ENCODE measurements at places on chromosomes 2 and 18. TPM values are rescaled to one million over a fixed set of nuclear protein-coding genes. Genes with fewer than 3 reads are reported as not detected.

DNA sequence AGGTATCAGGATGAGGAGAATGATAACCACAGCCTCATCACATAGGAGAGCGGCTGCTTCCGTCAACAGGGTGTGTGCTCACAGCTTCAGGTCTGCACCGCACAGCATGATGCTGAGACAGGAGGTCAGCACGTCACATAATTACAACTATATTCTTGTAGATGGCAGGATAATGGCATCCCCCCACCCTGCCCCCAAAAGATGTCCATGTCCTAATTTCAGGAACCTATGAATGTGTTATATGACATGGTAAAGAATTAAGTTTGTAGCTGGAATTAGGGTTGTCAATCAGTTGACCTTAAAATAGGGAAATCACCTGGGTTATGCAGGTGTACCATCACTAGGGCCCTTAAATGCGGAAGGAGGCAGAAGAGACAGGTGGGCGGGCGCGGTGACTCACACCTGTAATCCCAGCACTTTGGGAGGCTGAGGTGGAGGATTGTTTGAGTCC lies 73.9 kb downstream of the ARL4C start:
- DNase-seq: no peak

SLC4A5 gene
- total RNA-seq: 9.5 TPM

GRCh38 chr2:161223139-161223732 lies 63.0 kb downstream of the TANK start:
- no peak for DNase-seq

ANKRD62 gene
- total RNA-seq: not detected

GRCh38 chr2:201441409-201441808 lies 9.8 kb downstream of the TRAK2 start:
- DNase-seq: no peak

DNA sequence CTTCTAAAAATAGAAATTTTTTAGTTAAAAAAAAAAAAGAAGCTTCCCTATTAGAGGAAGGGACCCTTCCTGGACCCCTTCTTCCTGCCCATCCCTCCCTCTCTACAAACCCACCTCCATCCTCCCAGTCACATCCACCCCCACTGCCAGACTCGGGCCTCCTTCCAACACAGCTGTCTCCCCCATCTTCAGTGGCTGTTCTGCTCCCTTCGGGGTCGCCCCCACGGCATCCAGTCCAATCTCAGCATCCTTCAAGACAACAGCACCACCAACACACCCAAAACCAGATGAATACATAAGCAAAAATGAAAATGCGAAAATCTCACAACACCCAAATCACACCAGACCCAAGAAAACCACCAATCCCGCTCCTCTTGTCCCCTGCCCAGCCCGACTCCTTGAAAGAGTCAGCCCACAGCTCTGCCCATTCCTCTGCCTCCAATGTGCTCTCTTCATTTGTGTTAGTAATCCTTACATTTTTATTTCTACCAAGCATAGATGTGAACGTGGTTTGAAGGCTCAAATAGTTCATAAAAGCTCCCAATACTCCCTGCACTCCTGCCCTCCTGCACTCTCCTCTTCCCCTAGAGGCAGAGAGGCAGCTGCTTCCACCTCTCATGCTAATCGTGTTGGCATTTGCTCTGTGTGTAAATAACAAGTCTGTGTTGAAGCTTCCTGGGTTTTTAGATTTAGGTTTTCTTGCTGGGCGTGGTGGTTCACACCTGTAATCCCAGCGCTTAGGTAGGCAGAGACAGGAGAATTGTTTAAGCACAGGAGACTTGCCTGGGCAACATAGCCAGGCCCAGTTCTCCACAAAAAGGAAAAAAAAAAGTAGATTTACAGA lies 37.0 kb downstream of the MAL start:
- DNase-seq: no peak

GRCh38 chr2:67232936-67233335 lies 164.2 kb upstream of the ETAA1 start:
- DNase-seq: no peak

- no peak for DNase-seq
Measured at GRCh38 chr2:97695744-97696143, 17.6 kb upstream of the ZAP70 start.

GRCh38 chr2:207227062-207227748 lies 61.5 kb upstream of the KLF7 start:
- no peak for DNase-seq

DNA sequence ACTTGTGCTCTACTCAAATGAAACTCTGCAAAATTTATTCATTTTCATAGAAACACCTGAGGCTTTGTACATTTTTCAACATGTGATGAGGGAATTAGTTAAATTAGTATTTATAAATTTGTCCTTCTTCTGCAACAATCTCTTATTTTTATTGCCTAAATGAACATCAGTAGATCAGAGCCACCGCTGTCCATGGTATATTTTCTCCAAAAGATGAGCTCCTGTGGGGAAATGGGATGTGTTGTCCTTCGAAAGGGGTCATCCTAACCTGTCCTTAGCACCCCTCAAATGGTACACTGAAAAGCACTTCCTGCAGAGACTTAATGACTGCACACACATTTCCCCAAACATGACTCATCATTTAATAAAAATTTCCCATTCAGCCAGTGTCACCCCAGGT lies 714.6 kb downstream of the MBD2 start:
- no peak for DNase-seq

DNA sequence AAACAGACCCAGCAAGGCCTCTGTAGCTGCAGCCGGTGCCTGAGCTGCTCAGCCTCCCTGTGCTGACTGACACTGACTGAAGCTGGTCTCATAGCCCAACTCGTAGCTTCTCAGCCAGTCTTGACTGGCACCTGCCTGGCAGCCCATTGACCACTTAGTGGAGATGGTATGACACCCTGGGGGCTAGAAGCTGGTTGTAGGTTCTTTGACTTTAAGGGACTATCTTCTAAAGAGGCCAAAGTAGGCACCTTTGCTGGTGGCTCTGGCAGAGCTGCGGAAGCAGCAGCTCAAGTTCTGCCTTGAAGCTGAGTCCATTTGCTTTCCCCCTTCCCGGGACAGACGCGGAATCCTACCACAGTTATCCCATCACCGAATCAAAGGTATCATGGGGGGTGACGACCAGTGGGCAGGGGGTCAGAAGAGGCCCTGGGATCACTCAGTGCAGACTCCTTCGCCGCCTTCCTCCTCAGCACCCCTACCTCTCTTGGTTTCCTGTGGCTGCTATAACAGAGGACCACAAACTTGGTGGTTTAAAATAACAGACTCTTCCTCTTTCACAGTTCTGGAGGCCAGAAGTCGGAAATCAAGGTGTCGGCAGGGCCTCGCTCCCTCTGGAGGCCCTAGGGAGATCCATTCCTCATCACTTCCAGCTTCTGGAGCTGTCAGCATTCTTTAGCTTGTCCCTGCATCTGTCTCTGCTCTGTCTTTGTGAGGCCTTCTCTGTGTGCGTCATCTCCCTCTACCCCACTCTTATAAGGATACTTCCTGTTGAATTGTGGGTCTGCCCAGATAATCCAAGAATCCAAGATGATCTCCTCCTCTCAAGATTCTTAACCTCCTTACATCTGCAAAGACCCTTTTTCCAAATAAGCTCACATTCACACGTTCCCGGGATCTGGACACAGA lies 13.7 kb upstream of the FOSL2 start:
- no peak for DNase-seq

- DNase-seq: no peak
Measured at GRCh38 chr2:221671515-221671914, 99.4 kb upstream of the EPHA4 start.

DNA sequence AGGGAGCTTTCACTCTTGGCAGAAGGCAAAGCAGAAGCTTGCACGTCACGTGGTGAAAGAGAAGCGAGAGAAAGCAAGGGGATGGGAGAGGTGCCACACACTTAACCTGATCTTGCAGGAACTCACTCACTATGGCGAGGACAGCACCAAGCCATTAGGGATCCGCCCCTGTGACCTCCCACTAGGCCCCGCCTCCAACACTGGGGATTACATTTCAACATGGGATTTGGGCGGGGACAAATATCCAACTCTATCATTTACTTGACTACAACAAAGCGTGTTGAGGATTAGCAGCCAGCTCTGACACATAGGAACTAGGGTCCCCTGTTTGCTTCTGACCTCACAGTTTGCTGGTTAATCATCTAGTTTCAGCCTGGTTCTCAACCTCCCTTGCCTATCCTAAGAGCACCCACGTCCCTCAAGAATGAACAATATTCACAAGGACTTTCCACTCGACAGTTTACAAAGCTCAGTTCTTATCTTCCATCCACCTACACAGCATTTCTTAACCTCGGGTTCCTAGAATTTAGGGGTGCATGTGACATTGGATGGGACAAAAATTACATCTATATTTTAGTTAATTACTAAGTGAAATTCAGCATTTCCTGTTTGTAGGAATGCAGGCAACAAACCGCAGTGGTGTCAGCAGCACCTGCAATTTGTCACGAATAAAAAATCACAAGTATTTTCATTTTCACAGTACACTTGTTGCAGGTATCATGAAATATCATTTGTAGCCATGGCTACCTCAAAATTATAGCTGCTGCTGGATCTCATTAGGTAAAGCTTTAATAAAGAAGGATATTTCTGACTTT lies 36.0 kb downstream of the LBH start:
- no peak for DNase-seq

MC4R gene
- total RNA-seq: not detected

DNA sequence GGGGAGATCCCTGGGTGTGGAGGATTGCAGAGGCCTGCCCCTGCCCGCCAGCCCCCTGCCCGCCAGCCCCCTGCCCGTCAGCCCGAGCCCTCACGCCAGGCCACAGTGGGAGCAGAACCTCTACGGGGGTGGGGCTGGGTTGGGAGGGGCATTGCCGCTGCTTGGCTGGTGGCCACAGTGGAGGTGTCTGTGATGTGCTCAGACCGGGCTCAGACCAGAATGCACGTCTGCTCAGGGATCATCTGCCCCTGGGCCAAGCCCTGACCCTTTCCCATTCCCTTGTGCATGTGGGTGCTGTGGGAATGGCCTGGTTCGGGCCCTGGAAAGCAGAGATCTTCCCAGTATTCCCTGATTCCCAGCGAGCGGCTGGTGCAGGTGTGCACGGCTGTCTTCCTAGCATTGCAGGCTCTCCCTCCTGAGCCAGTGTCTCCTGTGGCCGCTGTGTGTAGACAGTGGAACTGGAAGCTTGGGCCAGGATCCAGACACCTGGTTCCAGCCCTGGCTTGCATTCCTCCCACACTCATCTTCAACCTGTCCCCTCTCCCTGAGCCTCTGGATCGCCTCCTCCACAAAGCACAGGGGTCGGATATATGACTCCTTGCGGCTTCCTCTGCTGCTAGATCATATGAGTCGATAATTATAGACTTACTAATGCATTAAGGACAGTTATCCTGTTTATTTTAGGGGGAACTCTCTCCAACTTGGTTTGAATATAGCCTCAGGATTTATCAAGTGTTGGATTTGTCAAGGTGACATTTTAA lies 161.6 kb downstream of the LDLRAD4 start:
- no peak for DNase-seq

ZBTB7C gene
- 9.6 TPM for total RNA-seq

GALM gene
- total RNA-seq: 19.5 TPM

GREB1 gene
- 2.4 TPM for total RNA-seq

GRCh38 chr2:218998414-218999002 lies 5.3 kb upstream of the CRYBA2 start:
- no peak for DNase-seq

UGT1A5 gene
- not detected for total RNA-seq

- DNase-seq: no peak
Measured at GRCh38 chr18:8699126-8699525, 6.2 kb upstream of the MTCL1 start.

GRCh38 chr2:132974467-132975095 lies 304.6 kb upstream of the LYPD1 start:
- no peak for DNase-seq
